ENCODE measurements at places on chromosomes 5 and 9.

DNA sequence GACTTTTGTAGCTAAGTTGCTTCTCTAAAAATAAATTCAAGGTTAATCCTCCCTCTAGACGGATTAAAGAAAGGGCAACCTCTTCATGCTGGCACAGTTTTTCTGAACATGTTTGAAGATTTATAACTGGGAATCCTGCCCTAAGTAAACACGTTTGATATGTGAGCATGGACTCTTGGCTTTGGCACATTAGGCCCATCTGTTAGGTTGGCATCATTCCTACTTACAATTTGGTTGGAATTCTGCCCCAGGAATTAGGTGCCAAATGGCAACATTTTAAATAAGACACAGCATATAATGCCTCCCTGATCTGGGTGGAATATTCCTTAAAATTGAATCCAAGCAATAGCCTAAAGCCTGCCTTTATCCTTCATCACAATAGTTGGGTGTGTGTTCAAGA is 372.3 kb upstream of the CDH18 start:
- DNase-seq, result peak; percentile 100

- peak; percentile 74 for DNase-seq
Observed at GRCh38 chr5:14574891-14575508, 6.6 kb upstream of the OTULINL start.

GRCh38 chr5:179805529-179806249 is 977 bp downstream of the MGAT4B start:
- DNase-seq, result no peak

DNA sequence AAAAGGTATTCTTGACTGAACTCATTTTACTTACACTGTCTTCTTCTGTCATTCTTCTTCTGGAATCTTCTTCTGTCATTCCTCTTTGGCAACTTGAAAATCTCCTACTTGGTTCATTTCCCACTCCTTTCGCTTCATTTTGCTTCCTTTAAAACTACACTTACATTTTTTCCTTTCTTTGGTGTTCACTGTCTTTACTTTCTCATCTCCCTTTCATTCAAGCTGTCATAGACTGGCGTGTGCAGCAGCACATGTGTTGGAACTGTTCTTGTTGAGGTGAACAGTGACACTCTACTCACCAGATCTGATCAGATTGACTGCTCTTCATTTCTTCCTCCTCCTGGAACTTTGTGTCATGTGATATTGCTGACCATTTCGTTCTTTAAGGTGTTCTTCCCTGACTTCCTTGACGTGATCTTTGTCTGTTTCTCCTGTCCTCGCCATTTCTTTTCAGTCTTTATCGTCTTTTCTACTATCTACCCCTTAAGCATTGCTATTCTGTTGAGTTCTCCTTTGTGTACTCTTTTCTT is 6.4 kb downstream of the DNAJC25 start:
- DNase-seq, result no peak

- DNase-seq, result no peak
Observed at GRCh38 chr5:81525690-81526089, 131.8 kb upstream of the ACOT12 start.

- no peak for DNase-seq
Observed at GRCh38 chr5:68378204-68378820, 162.8 kb downstream of the PIK3R1 start.

GRCh38 chr9:40935336-40935735 is 193.1 kb downstream of the FOXD4L6 start:
- no peak for DNase-seq

GRCh38 chr5:120872297-120872696 is 408.2 kb downstream of the PRR16 start:
- DNase-seq, result no peak

DNA sequence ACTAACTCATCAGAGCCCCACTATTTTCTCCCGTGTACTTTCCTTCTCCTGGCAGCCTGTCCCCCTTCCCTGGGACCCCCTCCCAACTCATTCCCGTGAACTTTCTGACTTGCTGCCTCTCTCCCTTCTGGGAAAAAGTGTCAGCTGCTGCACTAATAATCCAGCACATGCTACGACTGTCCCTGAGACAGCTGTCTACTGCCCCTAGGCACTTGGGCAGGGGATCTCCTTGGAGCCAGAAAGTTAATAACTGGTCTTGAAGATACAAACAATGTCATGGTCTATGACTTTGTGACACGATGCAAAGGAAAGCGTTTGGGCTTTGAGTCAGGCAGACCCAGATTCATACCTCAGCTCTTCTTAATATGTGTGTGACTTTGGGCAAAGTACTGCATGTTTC is 10.1 kb upstream of the RNF183 start:
- no peak for DNase-seq

- no peak for DNase-seq
Observed at GRCh38 chr9:112112941-112113681, 62.0 kb downstream of the SUSD1 start.

DNA sequence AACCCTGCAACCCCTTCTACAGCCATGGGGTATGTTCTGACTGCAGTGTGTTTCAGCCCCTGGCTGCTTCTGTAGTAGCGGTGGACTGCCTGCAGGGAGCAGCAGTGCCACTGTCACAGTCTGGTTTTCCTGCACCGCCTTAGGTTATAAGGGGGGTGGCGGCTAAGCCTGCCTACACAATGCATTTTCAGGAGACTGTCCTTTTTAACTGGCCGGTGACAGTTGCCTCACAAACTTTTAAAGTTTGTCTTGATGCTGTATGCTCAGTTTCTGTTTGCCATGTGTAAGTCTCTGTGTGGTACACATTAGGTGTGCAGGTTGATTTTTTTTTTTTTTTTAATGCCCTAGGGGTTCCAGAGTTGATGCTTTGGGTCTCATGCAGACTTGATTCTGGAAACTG is 53.0 kb downstream of the NUP214 start:
- DNase-seq, result peak; percentile 43

DNA sequence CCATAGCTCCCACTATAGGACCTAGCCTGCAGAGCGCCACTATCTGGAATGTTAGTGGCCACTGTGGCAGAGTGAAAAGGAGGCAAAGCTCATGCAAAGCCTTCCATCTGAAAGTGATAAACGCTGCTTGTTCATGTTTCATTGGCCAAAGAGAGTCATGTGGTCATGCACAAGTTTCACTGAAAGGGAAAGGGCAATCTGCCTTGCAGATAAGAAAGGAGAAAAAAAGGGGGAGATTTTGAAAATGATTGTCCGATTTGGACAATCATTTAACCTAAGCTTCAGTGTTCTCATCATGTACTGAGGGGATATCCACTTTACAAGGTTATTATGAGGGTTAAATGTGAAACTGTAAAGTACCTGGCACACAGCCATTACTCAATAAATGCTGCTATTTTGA is 9.0 kb upstream of the MOB3B start:
- no peak for DNase-seq

DNA sequence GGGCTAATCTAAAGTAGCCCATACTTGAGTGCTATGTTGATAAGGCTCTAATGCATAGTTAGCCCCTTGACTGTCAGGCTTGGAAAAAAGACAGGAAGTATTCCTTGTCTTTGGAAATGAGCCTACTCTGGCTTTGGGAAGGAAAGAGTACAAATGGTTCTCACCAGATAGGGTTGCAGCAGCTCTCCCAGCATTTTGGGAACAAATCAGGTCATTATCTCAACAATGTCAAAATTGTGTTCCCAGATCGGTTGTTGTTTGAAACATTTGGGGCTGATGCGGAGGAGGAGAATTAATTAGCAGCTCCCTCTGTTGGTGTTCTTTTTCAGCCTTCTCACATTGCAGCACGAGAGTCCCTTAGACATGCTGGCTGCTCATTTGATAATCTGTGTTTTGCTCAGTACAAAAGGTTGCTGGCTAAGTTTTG is 294.7 kb upstream of the DMRT1 start:
- no peak for DNase-seq

DNA sequence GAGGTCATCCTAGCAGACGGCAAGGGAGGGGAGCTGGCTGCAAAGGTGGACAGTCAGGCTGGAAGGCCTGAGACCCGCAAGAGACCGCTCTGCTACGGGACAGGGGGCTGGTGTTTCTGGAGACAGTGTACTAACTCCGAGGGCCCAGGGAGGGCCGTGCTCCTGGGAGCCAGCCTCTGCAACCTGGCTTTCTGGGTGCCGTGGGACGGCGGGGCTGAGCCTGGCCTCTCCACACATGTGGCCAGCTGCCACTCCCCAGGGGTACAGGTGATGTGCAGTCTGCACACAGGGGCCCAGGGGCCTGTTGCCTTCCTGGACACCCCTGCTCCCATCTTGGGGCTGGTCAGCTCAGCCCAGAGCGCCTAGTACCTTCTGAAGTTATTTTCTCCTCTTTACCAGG is 92.2 kb downstream of the MRPL36 start:
- no peak for DNase-seq

GRCh38 chr5:11672385-11673085 is 231.7 kb downstream of the CTNND2 start:
- no peak for DNase-seq

DNA sequence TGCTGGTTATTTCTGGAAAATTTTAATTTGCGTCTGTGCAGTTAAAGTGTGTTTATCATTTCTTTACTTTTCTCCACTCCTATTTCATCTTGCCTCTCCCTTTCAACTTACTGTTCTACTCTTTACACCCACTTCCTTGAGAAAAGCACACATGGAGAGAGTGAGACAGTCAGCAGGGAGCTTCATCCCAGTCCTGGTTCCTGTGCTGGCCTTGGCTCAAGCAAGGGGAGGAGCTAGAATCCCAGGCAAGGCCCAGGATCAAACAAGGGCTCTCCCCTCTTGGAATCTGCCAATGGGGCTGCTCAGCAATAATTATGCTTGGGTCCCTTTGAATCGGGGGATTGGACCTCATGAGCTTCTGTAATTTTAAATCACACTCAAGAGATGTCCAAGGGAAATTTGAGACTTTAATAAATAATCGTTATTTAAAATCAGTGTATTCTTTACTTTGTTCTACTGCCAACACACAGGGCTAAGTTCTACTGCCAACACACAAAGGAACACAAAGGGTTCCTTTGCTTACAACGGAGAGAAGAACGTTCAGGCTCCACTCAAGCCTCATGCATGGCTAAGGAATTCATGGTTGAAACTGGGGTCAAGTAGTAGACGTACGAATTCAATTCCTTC is 439.3 kb upstream of the DAB2 start:
- DNase-seq, result no peak

- DNase-seq, result no peak
Observed at GRCh38 chr5:58674711-58675110, 91.8 kb downstream of the RAB3C start.

DNA sequence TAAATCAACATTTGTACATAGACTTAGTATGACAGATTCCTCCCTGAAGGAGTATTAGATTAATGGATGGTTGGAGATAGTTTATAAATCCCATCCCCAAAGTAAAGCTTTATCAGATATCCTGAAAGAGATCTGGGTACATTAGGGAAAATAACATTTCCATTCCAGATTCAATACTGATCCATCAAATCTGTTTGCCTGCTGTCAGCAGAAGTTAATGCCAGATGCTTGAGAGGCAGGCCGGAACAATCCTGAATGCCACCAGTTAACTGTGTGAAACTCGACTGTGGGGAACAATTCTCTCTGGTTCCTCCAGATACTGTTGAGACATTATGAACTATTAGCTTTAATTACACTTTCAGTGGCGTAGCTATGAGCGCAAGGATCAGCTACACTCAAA is 1166.8 kb downstream of the MAT2B start:
- no peak for DNase-seq

DNA sequence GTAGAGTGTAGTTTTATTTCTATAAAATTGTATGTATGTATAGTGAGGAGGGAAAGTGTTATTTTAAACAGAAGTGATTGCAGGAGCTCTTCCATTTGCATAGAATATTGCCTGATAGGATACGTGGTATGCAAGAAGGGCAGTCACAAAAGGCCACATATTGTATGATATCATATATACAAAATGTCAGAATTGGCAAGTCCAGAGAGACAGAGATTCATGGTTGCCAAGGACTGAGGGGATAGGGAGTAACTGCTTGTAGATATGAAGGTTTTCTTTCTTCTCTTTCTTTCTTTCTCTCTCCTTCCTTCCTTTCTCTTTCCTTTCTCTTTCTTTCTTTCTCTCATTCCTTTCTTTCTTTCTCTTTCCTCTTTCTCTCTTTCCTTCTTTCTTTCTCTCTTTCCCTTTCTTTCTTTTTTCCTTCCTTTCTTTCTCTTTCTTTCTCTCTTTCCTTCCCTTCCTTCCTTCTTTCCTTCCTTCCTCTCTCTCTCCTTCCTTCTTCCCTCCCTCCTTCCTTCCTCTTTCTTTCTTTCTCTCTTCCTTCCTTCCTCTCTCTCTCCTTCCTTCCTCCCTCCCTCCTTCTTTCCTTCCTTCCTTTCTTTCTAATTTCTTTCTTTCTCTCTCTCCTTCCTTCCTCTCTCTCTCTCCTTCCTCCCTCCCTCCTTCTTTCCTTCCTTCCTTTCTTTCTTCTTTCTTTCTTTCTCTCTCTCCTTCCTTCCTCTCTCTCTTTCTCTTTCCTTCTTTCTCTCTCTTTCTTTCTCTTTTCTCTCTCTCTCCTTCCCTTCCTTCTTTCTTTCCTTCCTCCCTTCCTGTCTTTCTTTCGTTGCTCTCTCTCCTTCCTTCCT is 24.5 kb upstream of the WDR38 start:
- no peak for DNase-seq

DNA sequence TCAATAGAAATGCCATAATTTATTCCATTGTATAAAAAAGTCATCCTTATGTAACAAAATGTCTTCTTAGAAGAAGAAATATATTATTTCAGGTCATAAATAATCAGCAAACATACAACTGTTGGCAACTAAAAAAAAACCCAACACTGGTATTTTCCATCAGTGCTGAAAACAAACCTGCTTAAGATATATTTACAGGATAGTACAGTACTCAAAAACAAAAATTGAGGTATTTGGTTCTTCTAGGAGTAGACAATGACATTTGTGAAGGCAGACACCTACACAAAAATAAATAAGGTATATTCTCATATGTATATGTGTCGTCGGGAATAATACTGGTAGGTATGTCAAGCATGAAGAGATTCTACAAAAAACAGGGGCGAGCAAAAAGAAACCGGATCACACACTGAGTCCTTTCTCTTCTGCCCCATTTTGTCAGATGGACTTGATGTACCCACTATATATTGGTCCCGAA is 2.9 kb downstream of the DUSP1 start:
- no peak for DNase-seq

Data from NCI-H524 treated with DMSO at 0.1 percent for 48 hours (cell line).